Stimulated activated CD4-positive, alpha-beta T cell treated with anti-CD3 and anti-CD28 coated beads, Interleukin-2, amount 100 ng/mL, for 4 hours (primary cell): ENCODE measurements at places on chromosomes 13 and 19.

DNA sequence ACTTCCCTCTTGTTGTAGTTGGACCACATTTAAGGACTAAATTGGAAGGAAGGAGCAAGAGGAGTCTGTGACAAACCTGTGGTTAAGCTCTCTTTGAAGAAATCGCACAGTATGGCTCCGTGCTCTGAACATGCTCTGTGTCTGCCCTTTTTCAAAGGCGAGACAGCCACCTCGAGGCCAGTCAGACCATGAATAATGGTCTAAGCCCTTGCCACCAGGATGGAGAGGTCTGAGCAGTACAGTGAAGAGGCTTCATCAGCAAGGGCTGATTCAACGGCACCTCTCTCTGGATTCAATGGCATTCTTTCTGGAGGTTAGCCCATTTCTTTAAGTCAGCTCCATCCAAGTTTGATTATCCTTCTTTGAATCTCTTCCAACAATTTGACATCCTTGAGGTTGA, 30.9 kb downstream of the FAM216B start:
- DNase-seq = no peak

- no peak for DNase-seq
Observed at GRCh38 chr19:32219881-32220472, 125.4 kb upstream of the ZNF507 start.

GRCh38 chr13:35767256-35767976, 290.9 kb upstream of the MAB21L1 start:
- no peak for DNase-seq

GRCh38 chr13:64845110-64845509, 2385.0 kb downstream of the PCDH9 start:
- DNase-seq = no peak

DNA sequence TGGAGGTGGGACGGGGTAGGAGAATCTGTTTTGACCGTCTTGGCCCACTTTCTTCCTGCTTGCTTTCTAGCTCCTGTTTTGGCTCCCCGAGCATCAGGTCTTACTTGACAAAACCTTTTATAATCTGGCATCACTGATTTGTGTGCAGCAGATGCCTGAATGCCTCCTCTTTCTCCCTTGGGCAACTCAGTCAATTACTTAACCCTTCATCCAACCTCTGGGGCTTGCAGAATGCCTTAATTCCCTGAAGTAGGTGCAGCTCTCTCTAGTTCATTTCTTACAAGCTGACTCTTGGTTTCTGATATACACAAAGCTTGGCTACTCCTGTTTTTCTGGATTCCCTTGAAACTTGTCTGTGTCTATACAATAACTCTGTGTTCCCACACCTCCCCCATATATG, 5.7 kb upstream of the NUP58 start:
- no peak for DNase-seq

GRCh38 chr13:91284335-91284734, 63.2 kb upstream of the MIR17HG start:
- no peak for DNase-seq
